CD4-positive, alpha-beta T cell treated with Interleukin-6 at 100 ng/mL for 8 hours (primary cell): ENCODE measurements at places on chromosomes 16 and 17.

GRCh38 chr16:89624777-89625761 is 11.6 kb downstream of the DPEP1 start:
- no peak for DNase-seq

GRCh38 chr17:82655523-82655922 is 7.3 kb upstream of the WDR45B start:
- no peak for DNase-seq

DNA sequence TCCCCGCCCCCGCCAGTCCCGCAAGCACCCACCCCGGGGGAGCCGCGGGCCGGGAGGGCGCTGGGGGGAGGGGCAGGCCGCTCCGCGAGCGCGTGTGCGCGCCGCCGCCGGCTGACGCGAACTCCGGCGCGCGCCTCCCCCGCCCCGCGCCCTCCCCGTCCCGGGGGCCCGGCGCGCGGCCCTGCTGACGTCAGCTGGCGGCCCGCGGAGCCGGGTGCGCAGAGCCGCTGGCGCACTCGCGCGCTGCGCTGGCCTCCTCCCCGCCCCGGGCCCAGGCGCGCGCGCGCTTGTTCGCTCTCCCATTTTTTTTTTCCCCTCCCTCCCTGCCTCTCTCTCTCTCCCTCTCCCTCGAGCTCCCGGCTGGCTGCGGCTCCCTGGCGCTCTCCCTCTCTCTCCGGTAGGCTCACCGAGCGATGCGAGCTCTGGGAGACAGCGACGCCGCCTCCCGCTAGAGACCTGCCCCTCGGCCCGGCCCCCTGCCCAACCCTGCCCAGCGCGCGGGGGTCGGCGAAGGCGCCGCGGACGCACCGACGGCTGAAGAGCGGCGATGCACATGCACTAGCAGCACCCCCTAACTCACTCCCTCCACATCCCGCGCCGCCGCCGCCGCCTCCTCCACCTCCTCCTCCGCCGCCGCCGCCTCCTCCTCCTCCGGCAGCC is at the start of gene GNAO1:
TSS of gene GNAO1 (plus strand) at position 334 of the 660 bp plus-strand sequence. CDS start 747 bp downstream, outside the sequence.
- peak; percentile 54 for DNase-seq

DNA sequence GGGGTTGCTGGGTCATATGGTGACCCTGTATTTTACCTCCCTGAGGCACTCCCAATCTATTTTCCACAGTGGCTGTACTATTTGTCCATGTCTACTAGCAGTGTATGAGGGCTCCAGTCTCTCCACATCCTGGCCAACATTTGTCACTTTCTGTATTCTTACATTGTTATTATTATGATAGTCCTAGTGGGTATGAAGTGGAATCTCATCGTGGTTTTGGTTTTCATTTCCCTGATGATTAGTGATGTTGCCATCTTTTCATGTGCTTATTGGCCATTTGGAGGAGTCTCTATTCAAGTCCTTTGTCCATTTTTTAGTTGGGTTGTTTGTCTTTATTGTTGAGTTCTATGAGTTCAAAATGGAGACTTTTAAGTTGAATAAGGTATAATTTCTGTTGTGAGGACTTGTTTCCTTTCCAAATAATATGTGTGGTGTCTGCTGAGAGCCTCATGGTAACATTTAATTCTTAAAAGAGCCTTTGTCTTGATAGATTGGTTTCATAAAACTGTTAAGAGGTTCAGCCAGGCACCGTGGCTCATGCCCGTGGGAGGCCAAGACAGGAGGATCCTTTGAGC is 108.2 kb downstream of the RPTOR start:
- DNase-seq: no peak

DNA sequence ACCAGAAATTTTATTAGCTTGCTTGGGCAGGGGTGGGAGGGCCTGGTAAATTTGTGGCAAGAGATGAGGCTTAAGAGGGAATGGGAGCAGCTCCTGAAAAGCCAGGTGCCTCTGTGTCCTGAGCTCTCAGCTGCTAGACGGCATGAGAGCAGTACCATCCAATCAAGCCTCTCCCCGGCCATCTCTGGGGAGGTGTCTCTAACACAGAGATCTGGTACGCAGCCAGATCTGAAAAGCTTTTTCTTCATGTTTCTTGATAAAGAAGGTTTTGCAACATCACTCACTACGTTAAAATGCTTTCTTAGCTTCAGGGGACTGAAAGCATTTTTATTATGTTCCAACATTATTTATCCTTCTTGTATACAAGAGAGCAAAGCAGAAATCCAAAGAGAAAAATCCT is 488.2 kb downstream of the RBFOX1 start:
- no peak for DNase-seq

DNA sequence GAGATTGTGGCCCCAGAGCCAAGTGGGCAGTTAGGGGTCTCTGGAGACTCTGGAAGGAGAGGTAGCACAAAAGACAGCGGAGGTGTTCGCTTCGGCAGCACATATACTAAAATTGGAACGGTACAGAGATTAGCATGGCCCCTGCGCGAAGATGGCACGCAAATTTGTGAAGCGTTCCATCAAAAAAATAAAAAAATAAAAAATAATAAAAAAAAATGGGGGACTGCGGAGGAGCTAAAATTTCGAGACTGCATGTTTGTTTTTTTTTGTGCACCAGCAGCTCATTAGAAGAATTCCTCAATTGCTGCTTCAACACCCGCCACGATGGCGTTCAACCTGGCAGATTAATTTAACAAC is 39.1 kb downstream of the IGF2BP1 start:
- DNase-seq: no peak

DNA sequence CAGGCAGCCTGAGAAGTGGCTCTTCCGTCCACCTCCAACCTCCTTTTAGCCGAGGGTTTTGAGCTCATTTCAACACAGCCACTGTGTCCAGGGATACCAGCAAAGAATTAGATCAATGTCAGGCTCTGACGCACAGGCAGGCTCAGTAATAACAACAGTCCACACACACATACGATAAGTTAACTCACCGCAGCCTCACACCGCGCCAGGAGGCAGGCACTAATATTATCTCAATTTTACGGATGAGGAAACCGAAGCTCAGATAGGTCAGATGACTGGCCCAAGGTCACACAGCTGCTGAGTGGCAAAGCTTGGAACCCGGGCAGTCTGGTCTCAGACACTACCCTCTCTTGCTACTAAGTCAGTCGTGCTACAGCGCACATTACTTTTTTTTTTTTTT is 22.9 kb downstream of the ABR start:
- no peak for DNase-seq

DNA sequence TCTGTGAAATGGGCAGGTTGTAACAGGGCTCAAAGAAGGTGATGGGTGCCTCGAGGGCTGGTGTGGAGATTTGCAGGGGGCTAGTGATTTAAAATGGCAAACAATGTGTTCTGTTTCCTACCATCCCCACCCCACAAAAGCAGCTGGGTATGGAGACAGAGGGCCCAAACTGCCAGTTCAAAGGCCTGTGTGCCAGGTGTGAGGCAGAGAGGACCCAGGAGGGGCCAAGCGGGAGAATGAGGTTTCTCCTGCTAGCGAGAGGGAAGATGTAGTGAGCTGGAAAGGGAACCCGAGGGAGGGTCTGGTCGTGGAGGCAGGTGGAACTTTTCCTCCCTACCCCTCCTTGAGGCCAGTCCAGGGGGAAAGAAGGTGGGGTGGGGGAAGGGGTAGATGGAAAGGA is 39.4 kb downstream of the LAT start:
- DNase-seq: no peak

GRCh38 chr17:17719199-17719940 is 38.1 kb downstream of the RAI1 start:
- no peak for DNase-seq

DNA sequence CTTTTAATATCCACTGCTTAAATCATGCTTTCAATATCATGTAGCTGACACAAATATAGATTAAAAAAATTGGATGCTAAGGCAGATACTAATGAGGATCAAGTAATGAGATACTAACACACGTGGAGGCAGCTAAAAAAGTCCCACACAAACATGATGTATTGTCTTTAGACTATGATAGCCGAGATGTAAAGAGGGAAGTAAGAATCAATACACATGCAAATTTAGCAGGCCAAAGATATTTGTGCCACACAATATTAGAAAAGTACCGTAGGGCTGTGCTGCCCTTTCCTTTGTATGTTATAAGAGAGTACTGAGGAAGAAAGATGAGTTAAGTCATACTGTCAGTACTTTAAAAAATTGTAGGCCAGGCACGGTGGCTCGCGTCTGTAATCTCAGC is 51.4 kb upstream of the STAC2 start:
- no peak for DNase-seq

DNA sequence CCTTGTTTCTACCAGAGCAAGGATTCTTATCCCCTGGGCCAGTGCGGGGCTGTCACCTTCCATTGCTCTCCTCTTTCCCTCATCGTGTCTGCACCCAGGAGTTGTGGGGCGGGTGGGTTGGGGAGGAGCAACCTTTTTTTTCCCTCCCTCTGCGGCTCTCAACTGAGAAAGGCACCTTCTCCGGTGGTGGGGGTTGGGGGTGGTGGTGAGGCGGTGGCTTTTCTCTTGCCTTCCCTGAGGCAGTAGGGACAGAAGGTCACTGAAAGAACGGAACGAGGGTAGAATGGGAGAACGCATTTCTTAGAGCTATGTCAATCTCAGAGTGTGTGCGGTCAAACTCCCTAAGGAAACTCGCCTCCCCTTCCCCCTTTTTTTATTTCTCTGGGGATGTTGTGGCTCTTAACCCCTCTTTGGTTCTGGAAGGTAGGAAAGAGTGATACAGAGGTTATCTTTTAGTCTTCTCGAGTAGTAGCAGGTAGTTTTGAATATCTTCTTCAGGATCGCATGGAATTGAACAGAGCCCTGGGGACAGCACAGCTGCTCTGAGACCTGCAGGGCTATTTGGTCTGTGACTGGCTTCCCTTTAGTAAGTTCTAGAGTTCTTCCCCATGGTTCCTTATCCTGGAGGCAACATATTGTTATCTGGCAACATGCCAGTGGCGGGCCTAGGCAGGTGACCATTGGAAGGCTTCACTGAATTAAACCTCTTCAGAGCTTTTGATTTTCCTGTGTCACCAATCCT is 994 bp downstream of the CLTC start:
- DNase-seq: peak; percentile 44

DNA sequence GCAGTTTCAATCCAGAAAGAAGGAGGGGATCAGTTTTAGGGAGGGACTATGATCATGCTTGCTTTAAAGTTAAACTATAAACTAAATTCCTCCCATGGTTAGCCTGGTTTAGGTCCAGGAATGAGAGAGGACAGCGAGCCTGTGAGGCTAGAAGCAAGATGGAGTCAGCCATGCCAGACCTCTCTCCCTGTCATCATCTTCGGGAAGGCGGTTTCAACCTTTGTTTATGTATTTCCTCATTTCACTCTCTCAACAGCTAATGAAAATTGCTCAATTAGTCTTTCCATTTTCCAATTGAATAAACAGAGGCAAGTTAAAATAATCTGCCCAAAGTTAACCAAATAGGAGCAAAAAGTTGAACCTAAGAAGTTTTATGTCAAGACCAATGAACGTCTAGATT is 201.5 kb downstream of the KCNJ2 start:
- DNase-seq: no peak

- DNase-seq: peak; percentile 19
Measured at GRCh38 chr16:77584205-77584859, 138.0 kb upstream of the NUDT7 start.

DNA sequence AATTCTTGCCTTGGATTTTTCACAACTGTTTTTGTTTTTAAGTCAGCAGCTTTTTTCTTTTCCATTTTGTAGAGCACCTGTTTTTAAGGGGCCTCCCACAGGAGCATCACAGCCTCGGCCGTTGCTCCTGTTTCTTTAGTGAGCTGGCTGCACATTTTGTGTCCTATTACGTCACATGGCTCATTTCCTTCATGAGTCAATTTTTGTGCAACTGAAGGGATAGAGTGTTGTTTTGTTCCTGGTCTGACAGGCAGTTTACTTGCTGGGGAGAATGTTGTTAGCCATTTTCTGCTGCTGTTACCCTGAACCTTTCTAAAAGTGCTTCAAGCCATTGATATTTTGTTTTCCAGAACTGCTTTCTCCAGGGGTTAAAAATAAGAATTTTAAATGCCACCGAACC is 45.0 kb upstream of the CRISPLD2 start:
- no peak for DNase-seq

DNA sequence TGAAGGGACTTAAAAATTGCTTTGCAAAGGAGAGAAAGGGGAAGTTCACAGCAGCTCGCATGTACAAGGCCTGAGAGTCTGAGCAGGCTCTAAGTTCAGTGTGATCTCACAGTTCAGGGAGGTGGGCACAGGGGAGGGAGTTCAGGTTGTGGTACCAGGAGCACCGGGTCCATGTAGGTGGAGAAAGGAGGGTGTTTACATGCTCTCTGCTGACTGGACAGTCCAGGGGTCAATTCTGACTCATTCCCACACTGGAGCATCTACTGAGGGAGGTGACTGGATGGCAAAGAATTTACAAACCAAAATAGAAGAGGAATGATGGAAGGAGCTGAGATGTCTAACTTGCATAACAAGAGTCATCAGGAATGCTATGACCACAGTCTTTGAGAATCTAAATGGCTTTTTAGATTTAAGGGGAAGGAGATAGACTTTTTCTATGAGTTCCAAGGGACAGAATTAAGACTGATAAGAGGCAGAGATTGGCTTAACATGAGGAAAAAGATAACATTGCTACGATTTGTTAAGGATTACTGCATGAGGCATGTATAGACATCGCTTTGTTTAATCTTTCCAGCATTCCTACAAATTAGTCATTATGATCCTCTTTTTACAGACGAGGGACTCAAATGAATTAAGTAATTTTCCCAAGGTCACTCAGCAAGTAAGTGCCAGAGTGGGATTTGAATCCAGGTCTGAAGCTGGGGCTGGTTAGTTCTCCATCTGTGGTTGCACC is 29.9 kb downstream of the MIS12 start:
- DNase-seq: no peak

GRCh38 chr17:3189961-3190360 is 7.4 kb upstream of the OR1A2 start:
- DNase-seq: no peak

- DNase-seq: no peak
Measured at GRCh38 chr16:84082835-84083569, 33.7 kb downstream of the MBTPS1 start.

DNA sequence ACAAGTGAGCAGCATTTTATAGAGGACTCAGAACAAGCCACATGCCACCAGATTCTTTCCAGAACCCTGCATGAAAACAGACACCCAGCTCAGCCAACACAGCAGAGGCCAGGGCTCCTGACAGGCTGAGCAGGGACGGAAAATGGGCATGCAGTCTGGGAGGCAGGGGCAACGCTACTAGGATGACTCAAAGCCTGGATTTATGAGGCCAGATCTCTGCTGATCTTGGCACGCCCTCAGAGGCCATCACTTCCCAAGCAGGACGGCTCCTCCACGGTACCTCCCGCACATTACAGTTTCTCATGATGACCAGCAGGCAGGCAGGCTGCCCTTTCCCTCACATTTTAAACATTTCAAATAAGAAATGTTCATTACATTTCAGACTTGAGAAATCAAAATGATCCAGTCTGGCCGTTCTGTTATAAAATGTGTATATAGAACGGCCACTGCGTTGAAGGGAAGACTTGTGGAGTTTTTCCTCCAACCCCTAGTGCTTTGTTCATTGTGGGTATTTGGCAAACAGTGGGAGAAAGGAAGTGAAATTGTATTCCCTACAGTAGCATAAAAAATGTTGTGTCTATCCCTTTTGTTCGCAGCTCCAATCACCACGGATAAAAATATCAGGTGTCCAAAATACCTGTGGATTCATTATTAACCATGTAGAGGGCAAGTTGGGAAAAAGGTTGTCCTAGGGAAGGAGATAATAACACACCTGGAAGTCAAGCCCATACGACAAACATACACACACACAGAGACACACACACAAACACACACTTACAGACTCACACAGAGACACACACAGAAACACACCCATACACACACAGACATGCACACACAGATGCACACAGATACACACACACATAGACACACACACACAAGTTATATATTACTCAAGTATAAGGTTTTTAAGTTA is 64.8 kb upstream of the ADAMTS18 start:
- no peak for DNase-seq

GRCh38 chr17:74181341-74181740 is 22.1 kb upstream of the RPL38 start:
- DNase-seq: no peak
